ENCODE measurements at places on chromosomes 2 and 18. TPM values are rescaled to one million over a fixed set of nuclear protein-coding genes. Genes with fewer than 3 reads are reported as not detected.

The KRTCAP3 gene
- total RNA-seq, result not detected

The AAMP gene
- total RNA-seq, result 108 TPM

The UGT1A7 gene
- total RNA-seq, result not detected

The RESP18 gene
- total RNA-seq, result not detected

The ALPI gene
- not detected for total RNA-seq

The HOXD12 gene
- total RNA-seq, result not detected

The HRH4 gene
- total RNA-seq, result not detected

The TANC1 gene
- 68.8 TPM for total RNA-seq

The VWC2L gene
- total RNA-seq, result not detected

The CNDP1 gene
- total RNA-seq, result not detected

The EVA1A gene
- 0.93 TPM for total RNA-seq

The SLC40A1 gene
- 39.9 TPM for total RNA-seq

The OTOS gene
- not detected for total RNA-seq

The PAX8 gene
- 2.3 TPM for total RNA-seq

The NCKAP5 gene
- total RNA-seq, result 3.8 TPM

The SCN7A gene
- total RNA-seq, result 14.4 TPM

The CTNNA2 gene
- total RNA-seq, result not detected

The RND3 gene
- 32.1 TPM for total RNA-seq

The CXCR4 gene
- total RNA-seq, result 7.3 TPM

The CD302 gene
- 9.9 TPM for total RNA-seq

The CDK5R2 gene
- not detected for total RNA-seq

The RFX8 gene
- not detected for total RNA-seq

The SLC5A7 gene
- total RNA-seq, result not detected

The TCF23 gene
- not detected for total RNA-seq

The SCN3A gene
- 1.1 TPM for total RNA-seq
